Activated naive CD4-positive, alpha-beta T cell (primary cell): ENCODE measurements at places on chromosomes 3 and 15.

- no peak for DNase-seq
Measured at GRCh38 chr3:128501431-128501830, 8.4 kb upstream of the GATA2 start.

DNA sequence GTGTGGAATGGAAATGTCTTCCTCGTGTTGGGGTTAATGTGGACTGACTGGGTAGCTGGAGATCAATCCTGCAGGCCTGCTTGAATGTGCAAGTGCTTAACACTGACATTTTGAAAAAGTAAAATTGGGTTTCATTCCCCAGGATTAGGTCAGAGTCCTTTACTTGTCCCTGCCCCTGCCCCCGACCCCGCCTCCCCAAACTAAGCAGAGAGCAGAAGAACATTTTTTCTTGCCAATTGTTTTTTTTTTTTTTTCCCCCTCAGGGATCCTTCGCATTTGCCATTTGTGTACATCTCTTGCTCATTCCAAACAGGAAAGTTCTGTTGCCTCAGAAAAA lies 147.0 kb upstream of the NR2F2 start:
- DNase-seq: no peak

DNA sequence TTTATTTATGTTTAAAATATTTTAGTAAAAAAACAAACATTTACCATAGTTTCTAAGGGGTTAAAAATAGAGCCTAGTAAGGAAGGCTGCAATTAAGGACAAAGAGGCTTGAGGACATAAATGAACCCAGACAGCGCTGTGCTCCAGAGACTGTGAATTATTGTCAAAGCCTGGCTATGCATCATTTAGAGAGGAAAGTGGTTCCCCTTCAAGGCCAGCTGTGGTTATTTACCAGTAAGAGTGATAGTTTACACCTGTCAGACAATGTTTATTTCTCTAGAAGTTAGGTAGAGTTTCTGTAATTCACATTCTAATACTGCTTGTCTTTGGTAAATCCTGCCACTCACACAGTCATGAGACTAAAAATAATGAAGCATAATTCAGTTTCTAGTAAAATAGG lies 32.4 kb upstream of the PIK3R4 start:
- DNase-seq: no peak

DNA sequence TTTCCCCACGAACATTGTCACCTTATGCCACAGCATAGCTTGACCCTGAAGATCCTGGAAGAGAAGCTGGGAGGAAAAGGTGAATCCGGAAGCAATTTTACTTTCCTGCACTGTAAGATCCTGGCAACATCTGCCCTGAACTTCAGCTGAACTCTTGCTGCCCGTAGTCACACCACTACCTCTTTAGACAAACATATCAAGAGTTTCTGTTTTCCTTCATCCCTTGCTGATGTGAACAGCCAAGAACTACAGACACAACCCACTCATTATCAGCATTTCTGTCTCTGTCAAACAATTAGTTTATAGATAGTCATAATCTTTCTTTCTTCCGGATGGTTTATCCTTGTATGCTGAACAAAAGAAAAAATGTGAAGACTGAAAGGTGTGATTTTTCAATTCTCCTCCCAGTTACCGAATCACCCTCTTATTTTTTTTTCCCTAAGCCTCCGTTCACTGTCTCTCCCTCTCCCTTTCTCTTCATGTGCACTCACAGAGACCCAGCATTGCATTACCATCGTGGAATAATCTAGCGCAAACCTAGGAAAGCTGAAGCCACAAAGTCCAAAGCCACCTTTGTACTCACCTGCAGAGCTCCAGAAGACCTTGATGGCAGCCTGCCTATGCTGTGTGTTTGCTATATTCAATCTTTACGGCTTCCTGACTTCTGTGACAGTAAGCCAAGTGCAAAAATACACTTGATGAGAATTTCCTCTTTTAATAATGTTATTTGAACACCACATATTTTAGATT lies 229.2 kb downstream of the CDIN1 start:
- DNase-seq: no peak

GRCh38 chr15:27486051-27486450 lies 515.1 kb downstream of the GABRG3 start:
- DNase-seq: no peak

GRCh38 chr3:119025171-119025795 lies 9.4 kb downstream of the IGSF11 start:
- DNase-seq: no peak

- DNase-seq: no peak
Measured at GRCh38 chr3:196686436-196686835, 25.6 kb downstream of the CEP19 start.

DNA sequence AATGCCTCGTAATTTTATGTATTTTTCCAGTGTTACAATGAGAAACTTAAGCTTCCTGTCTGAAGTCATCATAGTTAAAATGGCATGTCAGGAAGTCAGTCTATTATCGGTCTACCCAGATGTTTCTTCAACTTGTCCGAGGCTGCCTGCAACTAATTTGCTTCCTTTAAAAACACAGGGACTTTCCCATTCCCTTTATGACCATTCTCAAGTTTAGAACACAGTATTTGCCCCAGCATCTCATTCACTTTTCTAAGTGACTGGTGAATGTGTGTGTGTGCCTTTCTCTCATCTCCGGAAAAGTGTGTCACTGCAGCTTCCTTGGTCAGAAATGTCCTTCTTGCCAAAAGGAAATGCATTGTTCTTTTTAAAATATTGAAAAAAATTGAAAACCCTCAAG lies 466.6 kb downstream of the RAP2B start:
- DNase-seq: no peak

- no peak for DNase-seq
Measured at GRCh38 chr15:40084650-40085049, 24.0 kb downstream of the BMF start.

DNA sequence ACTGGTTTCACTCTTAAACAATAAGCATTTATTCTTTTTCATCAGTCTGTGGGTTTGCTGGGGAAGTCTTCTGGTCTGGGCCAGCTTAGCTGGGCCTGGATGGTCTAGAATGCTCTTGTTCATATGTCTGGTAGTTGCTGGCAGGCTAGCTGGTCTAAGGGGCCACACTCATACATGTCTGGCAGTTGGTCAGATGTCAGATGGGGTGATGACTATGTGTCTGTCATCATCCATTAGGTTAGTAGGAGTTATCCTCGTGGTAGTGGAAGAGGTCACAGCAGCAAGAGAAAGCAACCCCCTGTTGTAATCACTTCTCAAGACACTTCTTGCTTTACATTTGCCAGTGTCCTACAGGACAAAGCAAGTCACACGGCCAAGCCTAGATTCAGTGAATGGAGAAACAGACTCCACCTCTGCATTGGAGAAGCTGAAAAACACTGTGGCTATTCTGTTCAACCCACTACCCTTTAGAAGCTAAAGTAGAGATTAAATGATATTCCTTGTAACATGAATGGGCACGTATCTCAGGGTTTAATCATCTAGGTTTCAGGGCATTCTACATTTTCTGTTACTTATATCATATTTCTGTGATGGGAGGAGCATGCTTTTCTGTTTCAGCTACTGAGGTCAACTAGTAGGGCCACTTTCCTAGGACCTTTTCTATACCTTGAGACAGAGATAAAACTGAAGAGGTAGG lies 5.5 kb upstream of the ARID3B start:
- DNase-seq: no peak

DNA sequence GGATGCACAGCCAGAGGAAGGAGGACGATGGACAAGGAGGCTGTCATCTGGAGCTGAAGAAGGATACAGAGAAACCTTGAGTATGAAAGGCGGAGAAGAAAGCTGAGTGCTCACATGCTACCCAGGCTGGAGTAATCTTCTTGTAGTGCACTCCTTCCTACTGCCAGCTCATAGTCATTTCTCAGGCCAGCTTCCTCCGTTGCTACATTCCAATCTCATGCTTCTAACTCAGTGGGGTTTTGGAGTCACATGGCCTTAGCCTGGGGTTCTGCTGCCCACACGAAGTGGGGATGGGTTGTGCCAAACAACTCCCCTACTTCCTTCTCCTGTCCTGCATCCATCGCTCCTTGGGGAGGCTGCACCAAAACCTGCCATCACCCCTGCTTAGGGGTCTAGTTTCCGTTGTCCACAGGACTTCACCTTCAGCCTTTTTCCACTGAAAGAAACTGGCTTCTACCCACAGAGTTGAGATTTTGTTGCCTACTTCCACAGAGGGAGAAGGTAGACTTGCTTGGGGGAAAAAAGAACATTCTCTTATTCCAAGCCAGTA lies 239.9 kb downstream of the EPHB1 start:
- DNase-seq: no peak

DNA sequence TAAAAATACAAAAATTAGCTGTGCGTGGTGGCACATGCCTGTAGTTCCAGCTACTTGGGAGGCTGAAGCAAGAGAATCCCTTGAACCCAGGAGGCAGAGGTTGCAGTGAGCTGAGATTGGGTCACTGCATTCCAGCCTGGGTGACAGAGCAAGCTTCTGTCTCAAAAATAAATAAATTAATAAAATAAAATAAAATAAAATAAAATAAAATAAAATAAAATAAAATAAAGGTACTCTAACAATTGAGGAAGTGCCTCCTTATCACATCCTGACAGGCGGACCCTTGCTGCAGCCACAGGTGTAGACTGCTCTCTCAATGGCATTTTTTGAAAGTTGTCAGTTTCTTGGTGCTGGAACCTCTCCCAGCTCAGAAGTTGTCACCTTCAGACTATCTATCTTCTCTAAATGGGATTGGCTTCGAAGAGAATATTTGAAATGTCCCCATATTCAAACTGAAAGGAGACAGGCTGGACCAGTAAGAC lies 304.1 kb downstream of the RORA start:
- DNase-seq: no peak

- DNase-seq: no peak
Measured at GRCh38 chr3:139537795-139538621, 1.5 kb downstream of the RBP1 start.
